Osteoblast (primary cell): ENCODE measurements at places on chromosomes 4 and X. TPM values are rescaled to one million over a fixed set of nuclear protein-coding genes. Genes with fewer than 3 reads are reported as not detected.

Gene NAA11
- not detected in 2 replicates for total RNA-seq

Gene RAPGEF2
- 50.3 and 53.0 TPM in 2 replicates for total RNA-seq

GRCh38 chr4:4326166-4326565, 36.1 kb downstream of the ZBTB49 start:
- H3K27ac ChIP-seq: no peak overlapping the region
- H3K4me3 ChIP-seq: no peak overlapping the region
- no peaks in the 10 kb centered on the region for H3K27me3 ChIP-seq
- H3K4me1 ChIP-seq: no peaks in the 10 kb centered on the region
- H3K36me3 ChIP-seq: peaks cover 9% of the 10 kb centered on the region

Gene ADH6
- not detected in 2 replicates for total RNA-seq
